Activated T-helper 1 cell treated with anti-CD3 and anti-CD28 coated beads, Interleukin-12 subunit alpha, Interleukin-12 subunit beta, Interleukin-2, Interleukin-4 antibody, amounts not matched to agents 30 ng/mL and 10 ng/mL and 1 ng/mL, durations not matched to agents 14 hours and 24 hours and 36 hours (primary cell): ENCODE measurements at places on chromosomes 12 and 14.

DNA sequence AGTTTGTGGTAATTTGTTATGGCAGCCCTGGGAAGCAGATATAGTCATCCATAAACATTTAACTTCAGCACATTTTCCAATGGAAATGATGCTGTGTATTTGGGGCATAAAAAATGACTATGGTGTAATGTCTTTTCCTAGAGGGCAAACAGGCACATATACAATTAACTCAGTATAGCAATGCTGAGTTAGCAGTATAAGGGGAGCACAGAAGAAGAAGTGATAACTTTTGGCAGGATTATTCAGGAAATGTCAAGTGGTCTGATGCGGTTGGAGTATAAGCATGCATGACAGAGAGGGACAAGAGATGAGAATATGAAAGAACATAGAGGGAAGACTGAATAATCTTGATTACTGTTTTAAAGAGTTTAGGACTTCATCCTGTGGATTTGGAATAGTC is 55.3 kb upstream of the PRKD1 start:
- no peak for DNase-seq

GRCh38 chr12:45406988-45407850 is 191.3 kb downstream of the ANO6 start:
- DNase-seq = no peak

DNA sequence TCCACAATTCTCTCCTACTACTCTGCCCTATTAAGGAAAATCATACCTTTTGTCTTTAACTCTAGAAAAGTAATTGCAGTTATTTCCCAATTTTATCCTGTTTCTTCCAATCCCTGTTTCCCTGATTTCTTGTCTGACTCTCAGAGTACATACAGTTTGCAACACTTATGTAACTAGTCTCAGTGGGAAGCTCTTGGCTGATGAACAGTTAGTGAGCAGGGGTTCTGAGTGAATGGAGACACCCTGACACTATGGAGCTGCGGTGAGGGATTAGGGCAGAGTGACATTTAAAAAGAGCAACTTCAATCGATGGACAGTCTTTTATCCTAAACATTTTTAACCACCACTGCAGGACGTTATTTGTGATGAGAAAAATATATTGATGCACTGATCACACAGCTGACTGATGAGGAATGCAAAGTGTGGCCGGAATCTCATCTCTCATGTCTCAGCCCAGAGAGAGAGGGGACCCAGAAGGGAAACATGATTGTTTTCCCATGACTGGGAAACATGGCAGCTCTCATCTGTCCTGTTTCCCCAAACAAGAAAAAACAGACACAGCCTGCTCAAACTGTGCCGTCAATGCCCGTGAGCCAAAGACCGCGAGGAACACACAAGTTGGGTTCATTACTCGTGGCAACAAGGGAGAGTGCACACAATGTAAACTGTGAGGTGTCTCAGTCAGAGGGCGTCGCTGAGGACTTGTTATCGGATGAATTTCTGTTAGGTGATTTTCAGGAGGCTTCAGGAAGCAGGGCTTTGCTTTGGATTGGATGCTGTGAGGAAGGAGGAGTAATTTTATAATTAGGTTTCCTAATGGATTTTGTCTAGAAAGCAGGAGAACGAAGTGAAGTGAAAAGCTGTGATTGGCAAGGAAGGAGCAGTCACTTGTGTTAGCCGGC is 5.2 kb upstream of the SLC6A13 start:
- no peak for DNase-seq

DNA sequence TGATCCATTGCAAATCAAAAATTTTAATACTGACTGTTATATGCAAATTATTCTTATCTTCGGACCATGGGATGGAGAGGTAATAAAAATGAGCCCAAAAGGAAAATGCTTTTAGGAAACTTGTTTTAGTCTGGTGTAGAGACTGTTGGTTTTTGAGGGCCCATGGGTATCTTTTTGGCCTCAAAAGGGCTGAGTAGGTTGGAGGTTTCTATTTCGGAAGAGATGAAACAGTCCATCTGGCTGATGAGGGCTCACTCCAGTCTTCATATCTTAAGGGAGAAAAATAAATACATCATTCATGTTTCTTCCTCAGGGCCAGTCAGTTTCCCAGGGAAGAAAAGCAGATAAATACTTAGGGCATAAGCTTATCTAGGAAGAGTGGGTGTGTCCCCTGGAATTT is 290.7 kb downstream of the RMST start:
- DNase-seq = no peak

- DNase-seq = no peak
Observed at GRCh38 chr14:79551523-79551922, 659.8 kb downstream of the DIO2 start.

DNA sequence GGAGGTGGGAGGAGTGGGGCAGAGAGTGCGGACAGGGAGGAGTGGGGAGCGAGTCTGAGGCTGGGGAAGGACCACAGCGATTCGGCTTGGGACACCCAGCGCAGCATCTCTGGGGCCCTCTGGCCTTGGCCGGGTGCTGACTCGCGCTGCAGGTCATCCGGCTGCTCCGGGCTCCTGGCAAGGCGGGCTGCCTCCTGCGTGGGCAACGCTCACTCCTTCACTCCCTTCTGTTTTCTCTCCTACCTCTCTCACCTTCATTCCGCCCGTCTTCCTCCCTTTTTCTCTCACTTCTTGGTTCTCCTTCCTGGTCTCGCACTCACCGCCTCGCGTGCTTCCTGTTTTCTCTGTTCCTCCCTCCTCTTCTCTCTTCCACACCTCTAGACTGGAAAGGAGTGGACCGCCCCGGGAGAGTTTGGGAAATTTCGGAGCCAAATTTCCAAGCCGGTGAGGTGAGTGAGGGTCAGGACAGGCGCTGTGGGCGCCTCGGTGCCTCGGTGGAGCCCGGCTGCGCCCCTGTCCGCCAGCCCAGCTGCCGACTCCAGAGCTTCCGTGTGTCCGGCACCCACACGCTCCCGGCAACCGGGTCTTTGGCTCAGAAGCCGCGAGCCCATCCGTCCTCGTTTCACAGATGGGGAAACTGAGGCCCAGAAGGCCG is 86.7 kb downstream of the B4GALNT3 start:
- no peak for DNase-seq

- no peak for DNase-seq
Observed at GRCh38 chr12:38113991-38114390, 202.6 kb upstream of the ALG10B start.

DNA sequence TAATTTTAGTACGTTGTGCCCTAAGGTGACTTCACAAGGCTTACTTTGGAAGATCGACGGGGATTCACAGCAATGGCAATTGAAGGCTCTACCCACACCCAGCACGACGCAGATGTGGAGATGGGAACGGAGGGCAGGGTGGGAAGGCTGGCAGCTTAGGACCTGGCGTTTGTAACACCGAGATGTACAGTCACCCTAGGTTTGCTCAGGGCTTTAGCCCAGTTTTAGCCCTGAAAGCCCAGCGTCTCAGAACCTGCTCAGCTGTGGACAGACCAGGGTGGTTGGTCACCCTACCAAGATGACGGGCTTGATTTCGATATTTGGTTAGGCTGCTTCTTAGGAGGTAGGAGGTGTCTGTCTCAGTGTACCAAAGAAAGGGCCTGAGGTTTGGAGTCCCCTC is 100.5 kb upstream of the MED13L start:
- no peak for DNase-seq

GRCh38 chr14:22798528-22798927 is 16.7 kb downstream of the SLC7A7 start:
- no peak for DNase-seq

- DNase-seq = no peak
Observed at GRCh38 chr12:26195641-26196420, 458 bp downstream of the SSPN start.

DNA sequence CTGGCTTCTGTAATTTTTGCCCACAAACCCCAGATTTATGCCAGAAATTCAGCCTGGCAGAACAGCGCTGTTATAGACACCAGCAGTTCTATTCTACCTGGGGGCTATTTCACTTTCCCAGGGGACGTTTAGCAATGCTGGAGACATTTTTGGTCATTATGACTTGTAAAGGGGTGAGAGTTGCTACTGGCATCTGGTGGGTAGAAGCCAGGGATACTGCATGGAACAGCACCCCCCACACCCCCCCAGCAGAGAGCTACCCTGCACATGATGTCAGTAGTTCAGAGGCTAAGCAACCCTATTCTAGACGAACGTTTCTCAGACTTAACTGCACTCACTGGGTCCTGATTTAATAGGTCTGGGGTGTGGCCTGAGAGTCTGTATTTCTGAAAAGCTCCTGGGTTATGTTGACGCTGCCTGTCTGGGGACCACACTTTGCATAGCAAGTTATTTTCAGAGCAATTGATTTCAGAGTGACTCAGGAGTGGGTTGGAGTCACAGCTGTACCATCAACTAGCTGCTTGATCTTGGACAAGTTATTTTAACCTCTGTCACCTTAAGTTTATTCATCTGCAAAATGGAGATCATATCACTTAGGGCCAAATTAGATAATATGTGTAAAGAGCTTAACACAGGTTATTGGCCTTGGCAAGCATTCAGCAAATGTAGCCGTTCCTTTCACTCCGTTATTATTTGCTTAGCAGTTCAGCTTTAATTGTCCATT is 48.5 kb downstream of the CHST11 start:
- DNase-seq = no peak

DNA sequence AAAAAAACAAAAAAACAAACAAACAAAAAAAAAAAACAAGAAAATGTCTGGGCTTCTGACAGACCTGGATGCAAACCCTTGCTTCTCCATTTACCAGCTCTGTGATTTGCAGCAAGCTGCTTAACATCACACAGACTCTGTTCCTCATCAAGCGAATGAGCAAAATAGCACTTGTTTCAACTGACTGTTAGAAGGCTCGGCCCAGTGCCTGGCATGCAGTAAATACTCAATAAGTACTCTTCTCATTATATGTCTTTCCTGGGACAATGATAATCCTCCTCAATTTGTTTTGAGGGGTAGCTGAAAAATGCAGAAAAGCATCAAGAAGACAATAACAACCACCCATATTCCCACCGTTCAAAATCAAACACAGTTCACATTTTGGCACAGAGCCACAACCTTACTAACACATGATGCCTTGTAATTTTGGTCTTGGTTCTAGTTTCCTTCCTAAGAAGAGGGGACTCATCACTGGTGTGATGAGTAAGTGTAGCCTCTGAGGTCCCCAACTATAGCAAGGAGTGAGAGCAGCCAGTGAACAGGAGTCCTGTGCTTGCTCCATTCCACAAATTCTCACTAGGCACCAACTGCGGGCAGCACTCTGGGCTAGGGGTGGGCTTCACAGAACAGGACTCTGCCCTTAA is 60.4 kb downstream of the TTC7B start:
- DNase-seq = no peak

DNA sequence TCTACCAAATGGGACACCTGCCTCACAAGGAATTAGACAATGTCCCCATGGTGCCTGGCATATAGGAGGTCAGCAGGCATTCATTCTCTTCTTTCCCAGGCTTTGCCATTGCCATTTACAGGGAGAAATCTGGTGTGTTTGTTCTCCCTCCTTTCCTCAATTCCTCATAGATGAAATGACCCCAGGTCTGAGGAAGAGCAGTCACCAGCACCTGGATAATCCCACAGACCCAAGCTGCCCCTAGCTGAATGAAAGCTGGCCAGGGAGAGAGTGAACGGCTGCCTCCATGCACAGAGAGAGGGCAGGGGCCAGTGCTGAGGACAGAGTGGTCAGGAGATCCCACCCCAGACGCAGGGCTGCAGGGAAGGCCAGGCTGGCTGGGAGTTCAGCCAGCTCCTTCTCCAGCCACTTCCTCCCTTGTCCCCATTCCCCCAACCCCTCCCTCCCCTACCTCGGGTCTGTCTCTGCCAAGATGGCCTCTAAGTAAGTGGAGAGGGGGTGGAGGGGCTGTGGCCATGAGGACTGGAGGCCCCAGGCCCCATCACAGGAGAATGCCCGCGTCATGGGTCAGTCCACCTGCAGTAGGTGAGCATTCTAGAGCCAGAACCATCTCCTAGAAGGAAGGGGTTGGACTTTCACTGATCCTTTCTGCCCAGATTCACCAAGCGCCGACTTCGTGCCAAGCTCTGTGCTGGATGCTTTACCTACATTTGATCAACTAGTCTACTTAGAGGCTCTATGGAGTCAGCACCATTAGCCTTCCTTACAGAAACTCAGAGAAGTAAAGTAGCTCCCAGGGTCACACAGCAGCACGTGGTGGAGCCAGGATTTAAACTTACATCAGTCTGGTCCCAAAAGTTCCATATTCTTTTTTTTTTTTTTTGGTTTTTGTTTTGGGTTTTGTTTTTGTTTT is 2.0 kb upstream of the KRT4 start:
- no peak for DNase-seq

DNA sequence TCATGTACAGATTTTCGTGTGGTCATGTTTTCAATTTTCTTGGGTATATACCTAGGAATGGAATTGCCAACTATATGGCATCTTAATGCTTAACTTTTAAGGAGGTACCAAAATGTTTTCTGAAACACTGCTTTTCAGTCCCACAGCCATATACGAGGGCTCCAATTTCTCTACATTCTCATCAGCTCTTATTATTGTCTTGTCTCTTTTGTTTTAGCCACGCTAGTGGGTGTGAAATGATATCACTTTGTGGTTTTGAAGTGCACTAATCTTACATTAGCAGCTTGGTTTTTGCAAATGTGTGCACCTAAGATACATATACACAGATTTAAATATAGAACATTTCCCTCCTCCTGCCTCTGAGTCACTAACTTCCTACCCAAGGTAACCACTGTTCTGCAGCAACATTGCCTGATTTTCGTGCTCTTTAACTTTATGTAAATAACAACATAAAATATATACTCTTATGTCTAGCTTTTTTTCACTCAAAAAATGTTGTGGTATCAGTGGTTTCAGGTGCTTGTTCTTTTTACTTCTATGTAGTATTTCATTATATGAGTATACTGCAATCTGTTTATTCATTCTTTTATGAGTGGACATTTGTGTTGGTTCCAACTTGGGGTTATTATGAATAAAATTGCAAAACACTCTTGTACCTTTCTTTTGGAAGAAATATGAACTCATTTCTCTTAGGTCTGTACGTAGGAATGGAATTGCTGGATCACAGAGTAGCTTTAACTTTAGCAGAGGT is 73.1 kb downstream of the ZFP36L1 start:
- no peak for DNase-seq

DNA sequence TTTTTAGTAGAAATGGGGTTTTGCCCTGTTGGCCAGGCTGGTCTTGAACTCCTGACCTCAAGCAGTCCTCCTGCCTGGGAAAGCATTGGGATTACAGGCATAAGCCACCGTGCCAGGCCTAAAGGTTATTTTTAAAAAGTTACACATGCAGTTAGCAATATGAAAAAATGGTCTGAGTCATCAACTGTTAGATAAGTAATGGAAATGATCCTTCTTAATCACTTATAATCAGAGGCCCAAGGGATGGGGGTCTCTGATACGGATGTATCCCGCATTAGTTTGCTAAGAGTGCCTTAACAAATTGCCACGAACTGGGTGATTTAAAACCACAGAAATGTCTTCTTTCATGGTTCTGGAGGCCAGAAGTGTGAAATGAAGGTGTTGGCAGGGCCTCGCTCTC is 54.1 kb upstream of the FERMT2 start:
- DNase-seq = no peak

- no peak for DNase-seq
Observed at GRCh38 chr14:76348898-76349297, 27.0 kb upstream of the ESRRB start.

GRCh38 chr12:49367381-49368239 is at the start of gene SPATS2:
SPATS2 (plus strand) TSS chr12:49367462; CDS start chr12:49461013, 93,551 bp downstream.
- DNase-seq = no peak

- no peak for DNase-seq
Observed at GRCh38 chr14:67967206-67967605, 147.6 kb downstream of the RAD51B start.

- DNase-seq = no peak
Observed at GRCh38 chr14:104799244-104800014, 1.5 kb upstream of the ZBTB42 start.

GRCh38 chr14:91477388-91477787 is 32.7 kb downstream of the PPP4R3A start:
- DNase-seq = no peak
